ENCODE measurements at places on chromosomes 6 and 20.

GRCh38 chr20:57332105-57333089 is 2.8 kb downstream of the SPO11 start:
- no peak for DNase-seq

DNA sequence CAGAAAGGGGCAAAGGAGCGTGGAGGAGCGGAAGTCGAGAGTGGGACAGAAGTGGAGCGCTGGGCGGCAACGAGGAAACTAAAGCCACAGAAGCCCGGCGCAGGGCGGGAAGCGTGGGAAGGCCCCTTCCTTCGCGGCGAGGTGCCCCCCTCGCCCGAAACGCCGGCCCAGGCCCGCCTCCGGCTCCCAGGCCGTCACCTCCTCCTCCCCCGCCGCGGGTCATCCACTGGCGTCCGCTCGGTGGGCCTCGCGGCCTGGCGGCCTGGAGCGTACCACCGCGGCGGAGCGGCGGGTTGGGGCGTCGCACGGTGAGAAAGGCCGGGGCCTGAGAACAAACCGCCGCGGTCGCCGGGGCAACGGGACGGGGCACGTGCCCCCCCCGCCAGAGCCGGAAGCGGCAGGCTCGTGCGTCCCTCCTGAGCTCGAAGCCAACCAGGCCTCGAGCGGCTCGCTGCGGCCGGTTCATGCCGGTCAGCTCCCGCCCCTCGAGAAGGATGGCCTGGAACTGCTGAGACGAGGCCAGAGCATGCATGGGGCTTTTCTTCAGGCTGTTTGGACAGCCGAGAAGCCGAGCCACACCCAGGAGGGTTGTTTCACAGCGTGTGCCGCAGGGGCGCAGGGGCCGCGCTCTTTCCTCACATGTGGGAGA is at the start of gene TCP11:
TSS of gene TCP11 (minus strand) at position 333 of the 649 bp plus-strand sequence. CDS start 469 bp downstream, outside the sequence.
- no peak for DNase-seq

DNA sequence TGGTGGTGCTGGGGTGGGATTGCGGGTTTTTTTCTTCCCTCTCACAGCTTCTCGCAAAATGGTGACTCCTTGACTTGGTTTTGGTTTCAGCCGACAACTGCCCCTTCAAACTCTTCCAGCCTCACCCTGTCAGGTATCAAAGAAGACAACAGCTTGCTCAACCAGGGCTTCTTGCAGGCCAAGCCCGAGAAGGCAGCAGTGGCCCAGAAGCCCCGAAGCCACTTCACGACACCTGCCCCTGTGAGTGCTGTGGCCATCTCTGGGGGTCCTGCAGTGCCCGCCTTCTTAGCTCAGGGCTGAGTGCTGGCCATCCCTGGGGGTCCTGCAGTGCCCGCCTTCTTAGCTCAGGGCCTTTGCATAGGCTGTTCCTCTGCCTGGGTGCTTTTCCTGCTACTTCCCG is 11.8 kb downstream of the GTSF1L start:
- DNase-seq: no peak

- no peak for DNase-seq
Observed at GRCh38 chr6:160328447-160328846, 19.7 kb upstream of the SLC22A3 start.

DNA sequence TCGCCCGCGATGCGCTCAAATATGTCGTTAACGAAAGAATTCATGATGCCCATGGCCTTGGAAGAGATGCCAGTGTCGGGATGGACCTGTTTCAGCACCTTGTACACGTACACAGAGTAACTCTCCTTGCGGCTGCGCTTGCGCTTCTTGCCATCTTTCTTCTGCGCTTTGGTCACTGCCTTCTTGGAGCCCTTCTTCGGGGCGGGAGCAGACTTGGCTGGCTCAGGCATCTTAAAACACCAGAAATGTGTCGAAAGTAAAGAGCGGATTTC is 36.4 kb downstream of the HFE start:
- DNase-seq: no peak
